ENCODE measurements at places on chromosomes 13 and 19. TPM values are rescaled to one million over a fixed set of nuclear protein-coding genes. Genes with fewer than 3 reads are reported as not detected.

DNA sequence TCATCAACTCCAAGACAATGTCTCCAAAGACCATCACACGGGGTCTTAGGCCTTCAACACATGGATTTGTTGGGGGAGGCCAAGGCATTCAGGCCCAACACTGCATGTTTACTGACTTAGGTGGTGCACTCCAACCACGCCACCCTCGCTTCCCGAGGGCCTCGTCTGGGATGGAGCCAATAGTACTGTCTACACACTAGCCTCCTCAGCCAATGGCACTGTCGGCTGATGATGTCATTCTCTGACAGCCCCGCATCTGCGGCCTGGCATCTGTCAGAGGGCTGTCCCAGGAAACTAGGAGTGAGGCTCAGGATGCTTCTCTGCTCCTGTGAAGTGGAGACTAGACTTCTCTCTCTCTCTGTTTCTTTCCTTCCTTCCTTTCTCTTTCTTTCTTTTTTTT, 96.6 kb downstream of the TEX26 start:
- H3K4me1 ChIP-seq, result no peaks in the 10 kb centered on the region
- H3K27ac ChIP-seq, result no peak overlapping the region
- no peaks in the 10 kb centered on the region for H3K36me3 ChIP-seq

DNA sequence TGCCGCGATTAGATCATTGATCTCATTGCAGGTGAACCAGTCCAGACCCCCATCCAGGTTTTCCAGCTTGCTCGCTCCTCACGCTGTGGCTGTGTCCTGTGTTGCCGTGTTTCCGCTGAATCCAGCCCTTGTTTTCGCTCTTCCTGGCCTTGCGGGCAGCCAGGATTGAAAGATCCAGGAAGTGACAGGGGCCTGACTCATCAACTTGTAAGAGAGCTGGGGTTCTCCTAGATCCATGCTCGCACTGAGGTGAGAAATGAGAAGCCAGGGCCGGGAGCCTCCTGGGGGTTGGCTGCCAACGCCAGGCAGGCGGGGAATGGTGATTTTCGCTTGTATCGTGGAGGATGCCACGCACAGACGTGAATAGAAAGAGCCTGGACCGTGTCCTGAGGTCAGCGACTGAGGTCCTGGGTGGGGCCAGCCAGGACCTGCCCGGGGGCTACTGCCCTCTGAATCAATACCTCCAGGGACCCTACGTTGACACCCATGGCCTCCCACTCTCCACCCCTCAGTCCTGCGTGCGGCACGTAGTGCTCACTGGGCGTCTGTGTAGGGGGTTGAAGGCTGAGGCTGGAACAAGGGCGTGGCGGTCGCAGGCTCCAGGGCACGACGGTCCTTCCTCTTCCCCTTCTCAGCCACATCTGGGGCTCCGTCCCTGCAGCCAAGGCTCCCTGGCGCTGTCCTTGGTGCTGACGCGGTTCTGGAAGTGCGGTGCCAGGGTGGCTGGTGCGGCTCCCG, 7.3 kb upstream of the PTPRH start:
- peak; percentile 95 for DNase-seq
- no peak overlapping the region for H3K27ac ChIP-seq
- peak overlapping the region; percentile 48 for H3K4me3 ChIP-seq
- no peaks in the 10 kb centered on the region for H3K4me1 ChIP-seq

GRCh38 chr19:14478113-14478545, 3.0 kb upstream of the PTGER1 start:
- DNase-seq, result no peak
- peaks cover 17% of the 10 kb centered on the region for H3K4me1 ChIP-seq
- H3K36me3 ChIP-seq, result no peaks in the 10 kb centered on the region
- H3K4me3 ChIP-seq, result no peak overlapping the region

Gene ESD
- 135 TPM for total RNA-seq

DNA sequence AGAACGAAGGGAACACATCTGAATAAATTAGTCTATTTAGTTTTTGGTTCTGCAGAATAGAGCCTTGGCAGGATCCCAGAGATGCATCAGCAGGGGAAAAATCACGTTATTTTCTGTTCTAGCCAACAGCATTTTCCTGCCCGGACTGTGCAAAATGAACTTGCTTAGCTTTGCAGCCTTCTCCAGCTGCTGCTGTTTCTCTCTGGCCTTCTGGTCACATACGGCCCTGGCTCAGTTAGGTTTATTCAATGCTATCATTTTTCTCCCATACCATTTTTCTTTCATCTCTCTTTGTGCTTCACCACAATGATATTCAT, 110.4 kb upstream of the KL start:
- no peaks in the 10 kb centered on the region for H3K36me3 ChIP-seq
- no peaks in the 10 kb centered on the region for H3K4me1 ChIP-seq
- H3K4me3 ChIP-seq, result no peak overlapping the region
- no peak overlapping the region for H3K27ac ChIP-seq

DNA sequence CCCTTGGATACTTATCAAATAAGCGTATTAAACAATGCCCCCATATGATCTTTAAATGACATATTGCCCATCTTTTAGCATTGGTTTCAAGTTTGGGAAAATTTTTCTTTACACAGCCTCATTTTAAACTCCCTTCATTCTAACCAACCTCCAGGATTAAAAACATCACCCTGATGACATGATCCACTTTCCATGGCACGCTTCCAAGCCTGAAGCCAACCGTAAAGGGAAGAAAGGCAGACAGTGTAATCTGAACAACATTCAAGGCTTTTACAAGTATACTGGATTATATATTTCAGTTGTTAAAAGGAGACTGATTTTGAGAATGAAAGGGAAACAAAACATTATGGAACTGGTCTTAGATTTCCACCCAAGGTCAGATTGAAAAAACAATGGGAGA, 1721.9 kb downstream of the OLFM4 start:
- H3K27me3 ChIP-seq, result no peaks in the 10 kb centered on the region
- no peak overlapping the region for H3K4me3 ChIP-seq
- no peak for DNase-seq
- H3K4me1 ChIP-seq, result no peaks in the 10 kb centered on the region
- no peak overlapping the region for H3K27ac ChIP-seq

Gene ZNF382
- total RNA-seq, result 16.8 TPM

DNA sequence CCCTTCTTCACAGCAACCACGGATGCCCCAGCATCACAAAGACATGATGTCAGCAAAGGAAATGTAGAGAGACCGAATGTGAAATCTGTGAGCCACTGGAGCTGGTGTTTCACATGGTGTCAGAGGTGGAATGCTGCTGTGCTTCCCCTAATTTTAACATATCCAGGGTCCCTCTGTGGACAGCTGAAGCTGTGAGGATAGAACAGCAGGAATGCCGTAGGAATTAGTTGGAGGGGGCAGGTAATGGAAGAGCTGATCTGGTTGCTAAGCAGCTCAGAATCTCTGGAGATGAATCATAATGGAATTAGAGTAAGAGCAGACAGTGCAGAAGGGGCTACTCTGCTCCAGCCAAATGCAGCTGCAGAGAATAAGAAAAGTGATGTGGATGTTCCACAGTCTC, 68.9 kb upstream of the ZNF835 start:
- H3K36me3 ChIP-seq, result no peaks in the 10 kb centered on the region
- H3K27ac ChIP-seq, result no peak overlapping the region
- no peak for DNase-seq
- H3K4me3 ChIP-seq, result no peak overlapping the region
- H3K4me1 ChIP-seq, result no peaks in the 10 kb centered on the region

DNA sequence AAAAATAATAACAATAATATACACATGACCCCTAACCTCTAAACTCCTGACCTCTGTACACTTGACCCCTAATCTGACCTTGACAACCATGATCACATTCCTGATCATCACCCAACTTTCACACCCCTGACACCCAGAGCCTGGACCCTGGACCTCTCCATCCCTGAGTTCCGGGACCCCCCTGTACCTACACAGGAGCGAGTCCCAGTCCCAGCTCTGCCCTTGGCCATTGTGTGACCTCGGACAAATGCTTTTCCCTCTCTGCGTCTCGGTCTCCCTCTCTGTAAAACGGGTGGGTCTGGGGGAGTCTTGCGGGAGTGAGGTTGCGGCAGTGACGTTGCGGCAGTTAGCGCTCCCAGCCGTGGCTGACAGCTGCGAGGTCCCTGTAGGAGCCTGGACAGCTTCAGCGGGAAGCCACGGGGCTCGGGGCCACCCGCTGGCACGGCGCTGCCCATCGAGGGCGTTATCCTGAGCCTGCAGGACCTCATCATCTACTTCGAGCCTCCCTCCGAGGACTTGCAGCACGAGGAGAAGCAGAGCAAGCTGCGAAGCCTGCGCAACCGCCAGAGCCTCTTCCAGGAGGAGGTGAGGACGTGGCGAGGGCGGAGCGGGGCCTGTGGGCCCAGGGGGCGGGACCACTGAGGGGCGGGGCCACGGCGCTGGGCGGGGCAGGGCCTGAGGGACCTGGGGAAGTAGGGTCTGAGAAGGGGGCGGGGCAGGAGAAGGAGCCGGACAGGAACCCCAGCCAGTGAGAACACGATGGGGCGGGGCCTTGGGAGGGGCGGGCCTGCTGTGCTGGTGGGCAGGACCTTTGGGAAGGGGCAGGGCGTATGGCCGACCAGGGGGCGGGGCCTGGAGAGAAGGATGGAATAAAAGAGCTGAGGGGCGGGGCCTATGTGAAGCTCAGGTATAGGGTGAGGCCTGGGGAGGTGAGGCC, 19.2 kb downstream of the RYR1 start:
- H3K4me3 ChIP-seq, result no peak overlapping the region
- peak; percentile 72 for DNase-seq

Data from neural progenitor cell (in vitro differentiated cells).